ENCODE measurements at places on chromosomes 16 and 17.

- DNase-seq, result no peak
These were observed 115.4 kb downstream of the SALL1 start for GRCh38 chr16:51035711-51036110.

GRCh38 chr17:66383333-66383732, 80.9 kb downstream of the PRKCA start:
- DNase-seq, result no peak

- DNase-seq, result no peak
These were observed 72.3 kb upstream of the CCL1 start for GRCh38 chr17:34435182-34435928.

DNA sequence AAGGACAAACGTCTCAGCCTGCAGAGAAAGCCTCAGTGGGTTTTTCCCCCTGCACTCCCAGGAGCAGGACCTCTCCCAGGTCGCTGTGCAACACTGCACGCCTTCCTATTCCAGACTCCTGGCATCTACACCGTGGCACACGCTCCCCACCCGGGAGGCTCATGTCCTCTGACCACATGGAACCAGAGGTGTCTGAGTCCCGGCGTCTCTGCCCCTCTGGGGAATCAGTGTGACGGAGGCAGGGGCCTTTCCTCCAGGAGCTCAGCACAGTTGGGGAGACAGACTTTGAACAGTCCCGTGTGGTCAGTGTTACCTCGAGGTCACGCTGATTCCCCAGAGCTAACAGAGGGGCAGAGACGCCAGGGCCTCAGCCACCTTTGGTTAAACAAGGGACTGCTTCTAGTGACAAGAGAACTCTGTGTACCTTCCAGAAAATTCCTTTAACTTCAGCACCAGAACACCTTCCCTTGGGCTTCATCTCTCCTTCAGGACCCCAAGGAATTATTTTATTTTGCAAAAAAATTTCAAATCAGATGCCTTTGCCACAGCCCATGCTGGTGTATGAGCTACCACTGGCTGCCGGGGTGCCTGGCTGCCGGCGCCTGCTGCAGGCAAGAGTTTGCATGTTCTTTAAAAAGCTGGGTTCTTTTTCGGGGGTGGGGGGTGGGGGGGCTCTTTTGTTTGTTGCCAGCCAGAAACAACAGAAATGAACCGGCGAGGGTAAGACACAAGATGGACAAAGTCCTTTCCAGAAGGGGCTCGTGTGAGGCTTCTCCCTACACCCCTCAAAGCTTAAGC, 6.6 kb downstream of the CANT1 start:
- DNase-seq, result no peak

- DNase-seq, result peak; percentile 62
These were observed 94.5 kb downstream of the PCTP start for GRCh38 chr17:55845385-55845784.

DNA sequence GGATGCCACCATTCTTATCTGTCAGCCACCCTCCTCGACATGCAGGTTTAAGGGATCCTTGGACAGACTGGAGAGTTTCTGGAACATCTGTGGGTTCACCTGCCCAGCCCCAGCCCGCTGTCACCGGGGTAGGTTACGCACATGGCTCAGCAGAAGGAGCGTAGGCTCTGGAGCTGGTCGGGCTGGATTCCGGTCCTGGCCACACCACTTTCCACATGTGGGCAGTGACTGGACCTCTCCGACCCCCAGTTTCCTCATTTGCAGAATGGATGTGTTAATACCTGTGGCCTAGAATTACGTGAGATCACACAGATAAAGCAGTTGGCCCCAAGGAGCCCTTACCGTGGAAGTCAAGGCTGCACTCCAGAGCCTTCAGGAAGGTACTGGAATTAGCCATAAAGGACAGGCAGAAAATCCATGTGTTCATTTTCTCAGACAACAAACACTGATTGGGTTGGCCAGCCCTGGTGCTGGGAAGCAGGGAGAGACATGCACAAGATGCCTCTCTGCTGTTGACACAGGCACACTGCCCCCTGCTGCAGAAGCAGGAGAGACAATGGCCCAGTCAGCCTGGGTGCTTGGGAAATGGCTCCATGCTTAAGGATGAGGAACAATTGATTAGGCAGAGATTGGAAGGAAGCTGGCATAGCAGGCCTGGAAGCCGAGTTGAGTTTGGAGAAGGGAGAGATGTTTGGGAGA, 58.8 kb downstream of the SF3B3 start:
- no peak for DNase-seq

DNA sequence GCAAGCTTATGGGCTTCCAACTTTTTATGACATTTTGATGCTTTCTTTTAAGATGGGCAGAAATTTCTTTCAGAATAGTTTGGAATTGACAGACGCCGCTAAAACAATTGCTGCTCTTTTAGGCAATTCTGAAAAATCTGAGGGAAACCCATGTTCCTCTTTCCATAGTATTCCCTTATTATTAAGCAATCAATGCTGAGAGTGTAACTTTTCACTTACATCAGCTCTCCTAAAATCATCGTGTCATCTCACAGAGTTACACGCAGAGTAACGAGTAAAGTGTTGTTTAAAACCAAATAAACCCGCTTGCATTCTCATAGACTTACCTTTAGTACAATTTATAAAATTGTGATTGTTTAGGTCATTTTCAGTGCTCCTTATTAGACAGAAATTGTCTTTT, 150.6 kb downstream of the MAF start:
- DNase-seq, result no peak

DNA sequence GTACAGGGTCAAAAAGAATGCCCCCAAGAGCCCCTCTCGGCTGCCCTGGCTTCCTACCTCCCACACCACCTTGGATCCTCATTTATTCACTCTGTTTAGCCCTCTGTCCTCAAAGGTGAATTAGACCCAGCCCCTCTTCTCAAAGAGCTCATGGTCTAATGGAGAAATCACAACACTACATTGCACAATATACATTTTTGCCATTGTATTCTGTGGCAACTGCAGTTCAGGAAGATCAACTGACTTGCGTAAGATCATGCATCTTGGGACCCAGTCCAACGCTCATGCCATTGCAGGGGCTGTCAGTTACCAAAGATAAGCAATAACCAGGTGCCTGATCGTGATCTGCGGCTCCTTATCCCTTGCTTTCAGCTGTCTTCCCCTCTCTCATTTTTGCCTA, 1.4 kb downstream of the KRT38 start:
- no peak for DNase-seq

- no peak for DNase-seq
These were observed 1.5 kb downstream of the CACNA1H start for GRCh38 chr16:1154291-1154886.

- DNase-seq, result no peak
These were observed 4.6 kb downstream of the COL1A1 start for GRCh38 chr17:50196826-50197225.

DNA sequence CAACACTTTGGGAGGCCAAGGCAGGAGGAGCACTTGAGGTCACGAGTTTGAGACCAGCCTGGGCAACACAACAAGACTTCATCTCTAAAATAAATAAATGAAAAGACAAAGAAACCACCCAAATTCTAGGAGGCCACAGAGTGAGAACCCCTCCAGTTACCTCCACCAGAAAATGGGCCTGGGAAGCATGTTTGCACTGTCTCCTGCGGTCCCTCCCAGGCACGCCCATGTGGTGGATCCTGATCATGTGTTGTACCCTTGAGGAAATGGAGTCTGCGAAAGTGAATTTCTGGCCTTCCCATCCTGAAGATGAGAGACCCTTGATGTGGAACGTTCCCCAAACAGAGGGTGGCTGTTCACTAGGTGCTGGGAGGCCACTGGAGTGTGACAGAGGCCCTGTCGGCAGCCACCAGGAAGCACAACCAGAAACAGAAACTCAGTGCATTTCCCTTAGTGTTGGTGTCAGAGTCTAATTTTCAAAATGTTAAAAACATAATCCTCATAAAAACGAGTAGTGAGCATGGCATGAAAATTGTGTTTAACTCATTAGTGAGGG, 19.2 kb upstream of the USP22 start:
- no peak for DNase-seq

GRCh38 chr16:31105677-31106213, 2.4 kb upstream of the BCKDK start:
- peak; percentile 42 for DNase-seq

GRCh38 chr16:20147091-20147490, 73.4 kb upstream of the GPR139 start:
- DNase-seq, result no peak

DNA sequence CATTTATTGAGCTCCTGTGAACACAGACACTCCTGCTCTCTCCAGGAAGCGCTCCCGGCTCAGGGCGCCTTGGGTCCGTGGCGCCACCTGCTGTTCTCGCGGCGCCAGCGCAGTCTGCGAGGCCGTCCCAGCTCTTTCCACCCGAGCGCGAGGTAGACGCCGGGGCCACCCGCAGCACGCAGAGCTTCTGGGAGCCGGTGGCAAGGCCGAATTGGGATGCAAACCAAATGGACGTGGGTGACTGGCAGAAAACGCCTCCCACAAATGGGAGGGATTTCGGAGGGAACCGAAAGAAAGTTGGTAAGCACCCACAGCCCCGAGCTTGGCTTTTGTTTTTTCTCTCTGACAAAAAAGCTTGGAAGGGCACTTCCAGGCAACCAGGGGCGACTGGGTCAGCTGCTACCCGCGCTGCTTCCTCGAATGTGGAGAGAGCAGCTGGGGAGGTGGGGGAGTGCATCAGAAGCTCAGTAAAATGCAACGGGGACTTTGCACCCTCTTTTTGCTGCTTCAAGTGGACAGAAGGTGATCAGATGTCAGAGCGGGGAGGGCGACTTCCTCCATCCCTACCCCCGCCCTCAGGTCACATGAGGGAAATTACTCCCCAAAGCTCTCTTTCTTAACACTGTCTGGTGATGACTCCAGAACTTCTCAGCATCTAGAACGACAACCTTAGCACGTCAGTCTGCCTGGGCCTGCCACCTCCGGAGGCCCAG, 13.5 kb upstream of the N4BP1 start:
- DNase-seq, result peak; percentile 76

- DNase-seq, result no peak
These were observed 12.7 kb upstream of the STAC2 start for GRCh38 chr17:39238311-39238972.

- no peak for DNase-seq
These were observed 5.8 kb downstream of the GPT2 start for GRCh38 chr16:46889942-46890300.

- no peak for DNase-seq
These were observed 28.0 kb downstream of the AKAP1 start for GRCh38 chr17:57113011-57113410.

- DNase-seq, result no peak
These were observed 123.7 kb upstream of the CCL2 start for GRCh38 chr17:34131386-34131785.

DNA sequence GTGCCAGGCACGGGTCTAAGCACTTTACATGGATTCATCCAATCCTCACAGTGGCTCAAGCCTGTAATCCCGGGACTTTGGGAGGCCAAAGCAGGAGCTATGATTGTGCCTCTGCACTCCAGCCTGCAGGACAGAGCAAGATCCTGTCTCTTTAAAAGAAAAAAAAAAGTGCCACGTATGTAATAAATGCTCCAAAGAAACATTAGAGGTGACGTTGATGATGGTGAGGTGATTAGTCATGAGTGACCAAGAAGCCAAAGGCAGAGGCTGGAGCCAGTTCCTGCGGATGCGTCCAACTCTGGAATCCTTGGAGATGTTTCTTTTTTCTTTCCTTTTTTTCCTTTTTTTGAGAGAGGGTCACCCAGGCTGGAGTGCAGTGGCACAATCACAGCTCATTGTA, 59.4 kb upstream of the SIAH1 start:
- no peak for DNase-seq

Data from neuronal stem cell (in vitro differentiated cells).